Stimulated activated CD8-positive, alpha-beta memory T cell treated with anti-CD3 and anti-CD28 coated beads, Interleukin-2, amount 100 ng/mL, for 1 hour (primary cell): ENCODE measurements at places on chromosomes 3 and 15.

- no peak for DNase-seq
These were observed 60.4 kb upstream of the CHD2 start for GRCh38 chr15:92839696-92840095.

DNA sequence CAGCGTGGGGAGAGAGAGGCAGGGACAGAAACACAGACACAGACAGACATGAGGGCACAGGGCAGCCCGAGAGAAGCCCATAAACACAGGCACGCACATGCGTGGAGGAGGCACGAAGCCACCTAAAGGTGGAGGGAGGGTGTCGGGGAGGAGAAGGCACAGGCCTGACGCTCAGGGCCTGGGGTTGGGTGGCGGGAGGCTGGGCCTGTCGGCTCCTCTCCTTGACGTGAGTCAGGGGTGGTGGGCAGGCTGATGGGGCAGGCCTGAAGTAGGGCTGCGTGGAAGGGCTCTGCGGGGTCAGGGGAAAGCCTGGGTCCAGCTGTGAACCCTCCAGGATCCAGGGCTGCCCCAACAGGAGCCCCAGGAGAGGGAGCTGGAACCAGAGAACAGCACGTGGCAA, 74.2 kb downstream of the EPHB3 start:
- DNase-seq: no peak

DNA sequence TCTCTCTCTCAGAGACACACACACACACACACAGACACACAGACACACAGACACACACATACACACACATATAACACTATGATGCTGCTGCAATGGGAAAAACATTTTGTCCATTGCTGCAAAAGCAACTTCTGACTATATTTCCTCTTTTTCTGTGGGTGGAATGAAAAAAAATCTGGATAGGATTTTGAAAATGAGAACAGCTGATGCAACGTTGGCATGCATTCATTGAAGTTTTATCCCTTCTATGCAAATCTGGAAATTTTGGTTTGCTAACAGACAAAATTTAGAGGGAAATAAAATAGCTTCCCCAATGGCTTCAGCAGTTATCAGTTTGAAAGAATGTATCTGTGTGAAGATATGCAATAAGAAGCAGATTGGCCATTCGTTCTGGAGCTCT, 763.4 kb upstream of the GRM7 start:
- no peak for DNase-seq

- no peak for DNase-seq
These were observed 17.3 kb upstream of the GABRB3 start for GRCh38 chr15:26790118-26790517.

- DNase-seq: no peak
These were observed 86.2 kb downstream of the USP13 start for GRCh38 chr3:179738998-179739397.

DNA sequence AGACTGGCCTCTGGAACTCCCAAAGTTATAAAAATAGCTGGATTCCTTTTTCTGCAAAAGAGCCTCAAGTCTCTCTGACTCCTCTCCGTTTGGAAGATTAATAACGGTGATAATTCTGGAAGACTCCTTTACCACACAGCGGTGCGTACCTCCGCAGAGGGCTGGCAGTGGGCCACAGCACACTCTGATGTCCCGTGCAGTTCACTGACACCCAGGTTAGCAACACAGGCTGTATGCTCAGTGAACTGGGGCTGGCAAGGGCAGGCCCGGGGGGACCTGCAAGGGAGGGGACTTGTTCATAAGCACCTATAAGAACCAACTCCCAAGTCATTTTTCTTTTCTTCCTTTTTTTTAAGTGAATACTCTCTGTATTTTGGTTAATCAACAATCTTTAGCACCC, 120.3 kb upstream of the TJP1 start:
- no peak for DNase-seq

- no peak for DNase-seq
These were observed 39.7 kb upstream of the POLG start for GRCh38 chr15:89374086-89374981.

DNA sequence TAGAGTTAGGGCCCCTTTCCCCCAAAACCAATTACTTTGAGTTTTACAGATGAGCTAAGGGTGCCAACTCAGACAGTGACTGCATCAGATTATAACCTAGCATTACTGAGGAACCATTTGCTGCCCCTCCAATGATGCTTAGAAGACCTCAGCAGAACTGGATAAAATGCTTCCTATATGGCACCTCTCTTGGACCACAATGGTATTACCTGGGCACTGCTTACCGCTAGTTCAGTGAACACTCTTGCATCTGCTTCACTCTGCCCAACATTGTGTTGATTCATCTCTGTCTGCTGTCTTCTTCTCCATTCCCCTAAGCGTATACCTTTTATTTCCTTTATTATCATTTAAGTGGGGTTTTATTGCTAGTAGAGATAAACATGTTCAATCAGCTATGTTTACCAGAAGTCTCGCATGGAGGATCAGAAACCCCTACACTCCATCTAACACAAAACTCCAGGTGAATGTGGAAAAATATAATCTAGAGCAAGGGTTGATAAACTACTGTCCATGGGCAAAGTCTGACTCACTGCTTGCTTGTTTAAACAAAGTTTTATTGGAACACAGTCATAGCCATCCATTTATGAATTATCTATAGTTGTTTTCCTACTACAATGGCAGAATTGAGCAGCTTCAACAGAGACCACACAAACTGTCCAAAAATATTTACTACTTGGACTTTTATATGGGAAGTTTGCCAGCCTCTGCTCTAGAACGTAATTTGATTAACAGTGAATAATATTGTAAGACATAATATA, 100.2 kb upstream of the PTX3 start:
- DNase-seq: no peak

GRCh38 chr3:5274091-5274490, 86.6 kb downstream of the EDEM1 start:
- DNase-seq: no peak

GRCh38 chr15:35014241-35014640, 26.2 kb upstream of the ZNF770 start:
- DNase-seq: no peak

- no peak for DNase-seq
These were observed 13.0 kb upstream of the MAPK6 start for GRCh38 chr15:52005748-52006701.

GRCh38 chr15:40877694-40878093, 3.7 kb upstream of the RHOV start:
- DNase-seq: no peak

DNA sequence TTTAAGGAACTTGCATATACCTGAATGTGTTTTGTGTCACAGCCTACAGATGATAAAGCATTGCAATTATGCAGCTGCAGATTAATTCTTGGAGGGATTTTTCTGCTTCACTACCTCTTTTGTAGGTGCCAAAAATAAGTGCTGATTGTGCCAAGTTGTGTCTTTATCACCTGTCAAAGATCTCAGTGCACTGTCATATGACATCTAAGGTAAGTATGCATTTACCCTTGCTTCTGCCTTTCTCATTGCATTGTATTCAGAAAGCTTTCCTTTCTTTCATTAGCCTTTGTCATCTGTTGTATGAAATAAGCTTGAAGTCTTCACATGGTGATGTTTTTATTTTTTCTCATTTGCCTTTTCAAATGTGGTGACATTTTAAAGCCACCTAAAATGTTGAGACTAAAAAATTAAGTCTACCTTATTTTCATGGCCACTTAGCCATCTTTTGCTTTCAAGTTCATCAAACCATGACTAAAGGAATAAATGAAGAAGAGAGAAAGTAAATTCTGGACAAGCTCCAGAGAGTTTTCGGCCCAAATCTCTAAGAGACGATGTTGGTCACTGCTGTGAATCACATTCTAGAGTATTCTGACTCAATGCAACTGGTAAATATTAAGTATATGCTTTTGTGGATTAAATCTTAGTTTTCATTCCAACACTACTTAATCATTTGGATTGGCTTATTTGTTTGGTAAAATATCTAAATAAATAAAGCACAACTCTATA, 381.8 kb upstream of the EPHA3 start:
- no peak for DNase-seq

GRCh38 chr15:73212424-73212823, 156.3 kb downstream of the HCN4 start:
- DNase-seq: no peak

GRCh38 chr15:27458345-27459084, 487.5 kb downstream of the GABRG3 start:
- no peak for DNase-seq

DNA sequence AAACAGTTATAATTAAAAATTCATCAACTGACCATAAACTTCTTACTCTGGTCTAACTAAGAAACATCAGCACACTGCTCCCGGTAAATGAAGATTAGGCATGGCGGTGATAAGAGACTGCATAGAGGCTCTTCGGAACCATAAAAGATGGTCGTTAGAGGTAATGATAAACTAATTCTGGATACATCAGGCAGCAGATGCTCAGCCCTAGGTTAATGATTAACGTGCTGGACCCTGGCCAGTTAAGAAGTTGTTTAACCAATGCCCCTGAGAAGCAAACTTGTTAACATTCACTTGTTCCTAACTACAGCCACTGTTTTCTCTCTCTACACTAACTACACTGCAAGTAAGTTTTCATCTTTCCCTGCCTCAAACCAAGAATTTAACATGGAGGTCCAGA, 111.5 kb downstream of the PDZRN3 start:
- DNase-seq: no peak

DNA sequence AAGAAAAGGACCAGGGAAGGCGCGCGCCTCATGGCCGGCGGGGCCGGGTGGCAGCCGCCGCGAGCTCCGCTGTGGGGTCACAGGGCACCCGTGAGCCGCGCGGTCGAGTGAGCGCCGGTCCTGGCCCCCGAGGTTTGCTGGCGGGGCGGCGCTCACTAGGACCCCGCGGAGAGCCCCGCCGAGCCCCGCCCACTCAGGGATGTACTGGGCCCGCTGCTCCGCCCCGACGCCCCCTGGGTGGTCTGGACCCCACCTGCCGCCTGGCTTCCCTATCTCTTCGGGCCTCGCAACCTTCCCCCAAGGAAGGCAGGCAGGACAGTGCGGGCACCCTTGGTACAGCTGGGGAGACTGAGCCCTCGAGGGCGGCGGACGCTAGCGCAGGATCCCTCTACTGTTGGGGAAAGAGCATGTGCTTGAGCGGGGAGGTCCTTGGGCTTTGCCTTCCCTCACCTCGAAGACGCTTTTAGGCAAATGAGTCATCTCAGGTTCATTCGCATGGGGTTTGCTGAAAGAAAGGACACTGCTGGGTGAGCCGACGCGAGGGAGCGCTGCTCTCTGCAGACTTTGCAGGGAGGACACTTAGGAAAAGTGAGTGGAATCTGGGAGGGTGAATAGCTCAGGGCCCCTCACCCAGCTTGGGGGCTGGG, at the start of gene CHRNB4:
TSS of gene CHRNB4 (minus strand) at position 109 of the 647 bp plus-strand sequence. CDS start at position 32, 77 bp downstream.
- no peak for DNase-seq

DNA sequence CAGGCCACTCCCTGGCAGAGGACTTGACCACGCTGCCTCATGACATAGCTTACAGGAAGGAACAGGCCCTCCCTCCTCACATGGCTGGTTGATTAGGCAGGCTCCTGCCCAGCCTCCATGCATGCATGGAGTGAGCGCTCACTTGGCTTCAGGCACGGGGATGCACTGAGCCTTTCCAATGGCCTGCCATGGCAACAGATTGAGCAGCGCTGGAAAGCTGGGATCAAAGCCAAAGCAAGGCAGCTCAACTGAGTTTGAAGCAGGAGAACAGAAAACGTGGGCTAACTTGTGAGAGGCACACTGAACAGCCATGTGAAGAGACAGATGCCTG, 5.9 kb upstream of the GRAMD2A start:
- no peak for DNase-seq

DNA sequence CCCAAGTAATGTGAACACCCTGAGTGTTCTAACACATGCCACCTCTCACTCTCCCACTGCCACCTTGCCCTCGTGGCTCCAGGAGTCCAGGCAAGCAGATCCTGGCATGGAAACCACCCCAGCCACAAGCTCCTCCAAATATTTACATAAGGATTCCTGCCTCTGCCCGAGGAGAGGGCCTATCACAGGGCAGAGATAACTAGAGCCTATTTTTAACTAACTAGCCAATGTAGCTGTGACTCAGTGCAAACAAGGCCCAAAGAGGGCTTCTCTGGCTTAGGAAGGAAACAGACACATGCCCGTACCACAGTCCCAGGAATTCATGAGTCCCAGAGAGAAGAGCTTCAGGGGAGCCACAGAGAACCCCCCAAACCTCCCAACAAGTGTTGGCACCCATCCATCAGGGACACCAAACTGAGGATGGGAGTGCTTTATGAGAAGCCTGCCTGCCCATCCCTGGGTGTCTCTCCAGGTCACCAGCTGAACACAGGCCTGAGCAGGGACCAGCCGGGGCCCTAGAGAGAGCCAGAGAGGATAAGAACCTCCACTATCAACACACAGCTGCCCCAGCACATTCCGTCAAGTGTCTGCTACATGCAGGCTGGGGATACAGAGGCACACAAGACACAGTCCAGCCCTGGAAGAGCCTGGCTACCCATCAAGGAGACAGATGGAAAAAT, 9.2 kb downstream of the FYCO1 start:
- DNase-seq: no peak

- DNase-seq: no peak
These were observed 8.5 kb downstream of the IP6K2 start for GRCh38 chr3:48708481-48708889.

DNA sequence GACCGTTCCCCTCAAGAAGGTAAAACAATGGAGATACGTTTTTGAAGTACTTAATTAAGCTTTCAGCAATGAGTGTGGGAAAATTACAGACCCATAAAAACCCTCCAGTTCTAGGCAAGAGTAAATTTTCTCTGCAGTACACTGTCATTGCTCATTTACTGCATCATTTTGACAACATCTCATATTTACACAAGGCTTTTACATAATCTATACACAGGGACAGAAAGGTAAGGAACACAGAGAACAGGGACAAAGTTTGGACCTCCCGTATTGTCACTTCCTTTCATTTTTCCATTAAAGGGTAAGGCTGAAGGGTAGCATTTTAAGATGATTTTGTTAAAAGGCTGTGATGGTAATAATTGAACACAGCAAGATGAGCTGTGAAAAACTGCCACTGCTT, 7.4 kb upstream of the HGD start:
- no peak for DNase-seq

GRCh38 chr3:134066651-134067530, 37.2 kb upstream of the SLCO2A1 start:
- DNase-seq: no peak

DNA sequence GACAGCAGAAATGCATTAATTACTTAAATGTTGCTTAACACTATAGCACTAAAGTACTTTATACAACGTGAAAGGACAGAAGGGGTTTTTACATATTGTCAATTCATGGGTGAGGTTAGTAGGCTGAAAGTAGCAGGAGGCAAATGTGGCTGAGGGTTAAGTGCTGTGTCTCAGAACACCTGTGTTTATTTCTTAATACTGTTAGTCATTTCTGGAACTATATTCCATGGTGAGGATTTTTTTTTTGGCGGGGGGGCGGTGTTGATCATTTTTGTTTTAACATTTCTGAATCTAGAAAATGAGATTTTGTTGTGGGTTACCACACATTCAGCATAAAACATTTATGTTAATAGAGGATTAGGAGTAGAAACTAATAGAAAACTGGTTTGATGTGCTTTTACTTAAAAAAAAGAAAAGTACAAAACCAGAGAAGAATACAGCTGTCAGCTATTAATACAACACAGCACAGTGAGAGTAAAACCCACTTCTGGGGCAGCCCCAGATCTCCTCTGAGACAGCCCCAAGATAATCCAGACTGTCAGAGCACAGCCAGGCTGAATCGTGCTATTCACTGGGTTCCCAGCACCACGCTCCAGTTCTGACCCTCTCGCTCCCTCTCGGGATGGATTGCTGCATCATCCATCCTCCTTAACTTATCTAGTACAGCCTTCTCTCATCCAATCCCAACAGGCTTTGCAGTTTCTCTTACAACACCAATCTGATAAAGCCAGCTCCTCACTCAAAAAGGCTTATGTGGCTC, 307.7 kb downstream of the TUSC7 start:
- no peak for DNase-seq

GRCh38 chr15:40146037-40146436, 14.8 kb upstream of the BUB1B start:
- no peak for DNase-seq

GRCh38 chr3:140906785-140907184, 34.9 kb upstream of the SLC25A36 start:
- DNase-seq: no peak
